ENCODE measurements at places on chromosomes 11 and 22. TPM values are rescaled to one million over a fixed set of nuclear protein-coding genes. Genes with fewer than 3 reads are reported as not detected.

GRCh38 chr11:118560806-118561205 lies 4.9 kb downstream of the IFT46 start:
- DNase-seq = no peak

- no peak for DNase-seq
Measured at GRCh38 chr11:21472261-21472660, 720.6 kb upstream of the ANO5 start.

Gene MRGPRE
- total RNA-seq = not detected

Gene ELP4
- total RNA-seq = 9.5 TPM

Gene OR2AT4
- 0.08 TPM for total RNA-seq

Gene JAML
- 0.31 TPM for total RNA-seq
